Sigmoid colon (tissue), 7 donors: ENCODE measurements at places on chromosomes 16 and 17. TPM values are rescaled to one million over a fixed set of nuclear protein-coding genes. Genes with fewer than 3 reads are reported as not detected.

GRCh38 chr17:75571197-75571884 is 16.3 kb upstream of the MYO15B start:
- DNase-seq, result peak; percentile 74

GRCh38 chr17:13593021-13593751 is 8.5 kb downstream of the HS3ST3A1 start:
- no peak for DNase-seq

- DNase-seq, result no peak
Observed at GRCh38 chr16:67971111-67971510, 2.7 kb upstream of the SLC12A4 start.

Gene CDH3
- total RNA-seq, result under 0.01 TPM

- DNase-seq, result no peak
Observed at GRCh38 chr16:16863672-16864071, 484.7 kb downstream of the NPIPA7 start.

DNA sequence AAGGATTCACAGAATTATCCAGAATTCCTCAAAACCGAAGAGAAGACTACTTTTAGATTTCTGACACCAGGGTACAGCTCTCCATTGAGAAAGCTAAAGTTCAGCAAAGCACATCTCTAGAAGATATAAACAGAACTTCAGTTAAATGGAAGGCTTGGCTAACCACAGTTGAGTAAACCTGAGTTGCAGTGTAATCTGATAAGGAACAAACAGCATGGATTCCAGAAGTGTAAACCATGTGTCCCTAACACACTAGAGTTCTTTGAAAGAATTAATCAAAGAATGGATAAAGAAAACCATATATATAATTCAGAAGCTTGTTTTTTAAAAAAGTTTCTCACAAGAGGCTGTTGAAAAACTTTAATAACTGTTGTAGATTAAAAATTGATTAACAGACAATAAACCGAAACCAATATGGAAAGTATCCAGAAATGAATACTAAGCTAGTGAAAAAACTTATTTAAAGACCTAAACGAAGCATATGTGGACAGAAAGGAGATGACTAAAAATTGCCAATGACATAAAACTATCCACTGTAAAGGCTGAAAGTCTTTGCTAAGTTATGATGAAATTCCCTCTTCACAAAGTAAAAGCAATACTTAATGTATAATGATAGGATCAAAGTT is 4.3 kb downstream of the RNF43 start:
- no peak for DNase-seq

Gene PPM1E
- total RNA-seq, result 0.16 TPM

- DNase-seq, result no peak
Observed at GRCh38 chr17:36614933-36615332, 13.6 kb downstream of the MRM1 start.

DNA sequence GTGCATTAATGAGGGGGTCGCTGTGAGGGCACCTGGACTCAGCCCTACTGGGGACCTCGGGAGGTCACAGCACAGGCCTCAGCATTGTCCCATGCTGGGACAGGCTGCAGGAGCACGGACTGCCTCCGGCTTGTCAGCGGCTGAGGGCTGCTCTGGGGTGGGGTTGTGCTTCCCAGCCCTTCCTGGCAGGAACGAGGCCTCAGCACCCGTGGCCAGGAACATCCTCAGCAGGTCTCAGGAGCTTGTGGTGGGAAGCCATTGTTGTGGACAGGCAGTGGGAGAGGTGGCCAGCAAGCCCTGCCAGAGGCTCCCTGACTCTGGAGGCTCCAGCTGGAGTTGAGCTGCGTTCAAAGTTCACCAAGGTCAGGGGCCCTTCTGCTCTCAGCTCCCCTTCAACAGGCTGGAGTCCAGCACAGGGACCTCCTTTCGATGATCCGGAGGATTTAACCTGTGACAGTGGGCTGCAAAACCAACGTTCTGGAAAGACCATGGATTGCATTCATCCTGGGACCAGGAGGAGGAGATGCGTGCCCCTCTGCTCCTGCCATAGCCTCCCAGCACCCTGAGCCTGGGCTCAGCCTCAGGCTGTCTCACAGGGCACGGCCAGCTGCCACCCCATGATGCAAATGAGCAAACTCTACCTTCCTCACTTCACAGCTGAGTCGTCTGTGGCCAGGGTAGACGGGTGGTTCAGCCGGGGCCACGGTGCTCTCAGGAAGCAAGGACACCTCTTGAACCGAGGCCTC is 32.6 kb downstream of the FOXL1 start:
- DNase-seq, result no peak

DNA sequence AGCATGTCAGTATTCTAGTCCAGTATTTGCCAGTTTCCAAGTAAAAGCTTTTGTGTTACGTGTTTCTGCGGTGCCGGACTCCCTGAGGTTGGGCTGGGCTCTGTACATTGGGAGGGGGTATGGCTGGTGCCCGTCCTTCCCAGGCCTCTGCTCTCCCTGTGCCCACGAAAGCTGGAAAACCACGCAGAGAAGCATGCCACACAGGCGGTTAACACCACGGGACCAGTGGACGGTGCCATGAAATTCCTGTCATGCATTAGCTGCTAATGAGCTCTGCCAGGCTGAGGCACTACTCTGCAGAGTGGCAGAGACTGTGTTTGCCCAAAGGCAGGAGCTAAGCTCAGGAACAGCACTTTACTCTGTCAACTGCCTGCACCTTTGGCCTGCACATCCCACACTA is 8.1 kb downstream of the SMIM5 start:
- DNase-seq, result no peak

Gene MMP28
- 60.8 TPM for total RNA-seq

DNA sequence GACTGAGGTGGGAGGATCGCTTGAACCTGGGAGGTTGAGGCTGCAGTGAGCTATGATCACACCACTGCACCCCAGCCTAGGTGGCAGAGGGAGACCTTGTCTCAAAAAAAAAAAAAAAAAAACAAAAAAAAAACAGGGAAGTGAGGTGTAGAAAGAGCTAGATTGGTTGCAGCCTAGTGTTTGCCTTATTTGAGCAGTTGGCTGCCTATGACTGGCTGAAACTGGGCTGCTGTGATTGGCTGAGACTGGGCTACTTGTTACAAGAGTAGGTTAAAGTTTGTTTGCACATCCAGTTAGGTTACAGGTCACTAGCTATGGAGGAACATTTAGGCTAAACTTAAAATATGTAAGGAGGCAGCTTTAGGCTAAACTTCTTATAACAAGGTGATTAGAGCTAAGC is 5.7 kb downstream of the DHRS7B start:
- no peak for DNase-seq

Gene SLC16A6
- 0.14 TPM for total RNA-seq

Gene SLC52A1
- total RNA-seq, result not detected

DNA sequence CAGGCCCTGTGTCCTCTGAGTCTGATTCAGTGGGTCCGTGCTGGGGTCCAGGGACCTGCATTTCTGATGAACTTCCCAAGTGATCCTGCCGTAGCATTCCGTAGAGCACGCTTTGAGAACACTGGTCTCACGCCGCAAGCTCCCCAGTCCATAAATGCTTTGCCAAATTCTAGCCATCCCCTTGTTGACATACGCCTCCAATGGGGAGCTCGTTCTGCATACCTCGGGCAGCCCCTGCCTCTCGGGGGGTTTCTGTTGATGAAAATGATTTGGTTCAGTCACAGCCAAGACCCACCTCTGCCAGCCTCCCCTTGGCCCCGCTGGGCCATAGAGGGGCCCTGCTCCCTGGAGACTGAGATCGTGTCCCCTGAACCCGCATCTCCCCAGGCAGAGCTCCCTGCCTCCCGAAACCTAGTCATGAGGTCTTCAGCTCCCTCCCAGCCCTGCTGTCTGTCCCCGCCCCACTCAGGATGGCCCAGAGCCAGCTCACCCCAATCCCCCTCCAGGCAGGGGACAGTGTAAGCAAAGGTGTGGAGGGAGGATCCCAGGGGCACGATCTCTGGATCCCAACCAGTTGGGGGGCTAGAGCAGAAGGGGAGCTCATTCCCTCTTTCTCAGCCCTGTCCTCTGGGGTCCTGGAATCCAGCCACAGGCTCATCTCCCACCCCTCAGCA is 16.2 kb upstream of the SPNS2 start:
- DNase-seq, result no peak

GRCh38 chr16:19657831-19658230 is 60.2 kb downstream of the KNOP1 start:
- no peak for DNase-seq
